ENCODE measurements at places on chromosomes 2 and 18.

DNA sequence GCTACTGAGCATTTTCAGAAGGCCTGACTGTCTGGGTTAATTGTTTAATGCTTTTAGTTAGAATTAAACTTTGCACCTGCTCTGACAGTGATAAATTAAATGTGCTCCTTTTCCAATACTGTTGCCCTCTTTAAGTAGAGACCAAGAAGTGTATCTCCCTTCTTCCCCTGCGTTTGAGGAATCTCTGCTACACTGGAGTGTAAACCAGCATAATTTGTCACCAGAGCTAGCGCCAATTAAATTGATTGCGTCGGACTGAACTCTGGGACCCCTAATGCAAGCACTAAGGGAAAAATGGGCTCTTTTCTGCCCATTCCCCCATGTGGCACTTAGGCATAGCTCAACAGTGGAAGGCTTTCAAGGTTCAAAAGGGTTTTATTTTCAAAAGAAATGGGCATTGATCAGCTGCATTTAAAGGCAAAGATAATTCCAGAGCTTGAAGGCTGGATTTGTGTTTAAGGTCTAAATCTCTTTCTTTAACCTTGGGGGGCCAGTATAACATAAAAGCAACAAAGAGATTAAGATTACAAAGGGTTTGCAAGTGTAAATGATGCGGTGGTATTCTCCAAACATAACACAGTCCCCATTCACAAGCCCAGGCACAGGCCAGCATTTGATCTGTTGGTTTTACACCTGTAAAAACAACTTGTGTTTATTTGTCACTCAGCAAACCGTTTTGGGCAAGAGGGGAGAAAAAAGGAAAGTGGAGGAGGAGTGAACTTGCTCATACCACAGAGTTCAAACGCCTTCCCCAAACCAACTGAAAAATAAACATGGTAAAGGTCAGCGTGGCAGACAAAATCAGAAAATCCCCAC is 427.6 kb downstream of the BCL11A start:
- no peak for DNase-seq

DNA sequence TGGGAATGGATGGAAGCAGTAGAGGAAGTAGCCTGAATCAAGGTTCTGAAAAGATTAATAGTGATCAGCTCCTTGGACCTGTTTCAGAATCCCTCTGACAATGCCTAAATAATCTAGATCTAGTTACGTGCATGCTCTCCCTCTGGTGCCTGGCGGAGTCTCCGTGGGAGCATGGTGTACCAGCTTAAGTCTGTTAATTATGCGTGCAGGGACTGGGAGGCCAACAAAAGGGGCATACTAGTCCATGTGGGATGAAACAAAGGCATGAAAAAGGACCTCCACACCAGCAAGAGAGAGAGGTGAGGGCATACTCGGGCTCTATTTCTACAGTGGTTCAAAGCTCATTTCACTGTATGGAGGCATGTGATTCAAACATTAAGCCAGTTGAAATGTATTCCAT is 200.3 kb downstream of the DPP4 start:
- no peak for DNase-seq

DNA sequence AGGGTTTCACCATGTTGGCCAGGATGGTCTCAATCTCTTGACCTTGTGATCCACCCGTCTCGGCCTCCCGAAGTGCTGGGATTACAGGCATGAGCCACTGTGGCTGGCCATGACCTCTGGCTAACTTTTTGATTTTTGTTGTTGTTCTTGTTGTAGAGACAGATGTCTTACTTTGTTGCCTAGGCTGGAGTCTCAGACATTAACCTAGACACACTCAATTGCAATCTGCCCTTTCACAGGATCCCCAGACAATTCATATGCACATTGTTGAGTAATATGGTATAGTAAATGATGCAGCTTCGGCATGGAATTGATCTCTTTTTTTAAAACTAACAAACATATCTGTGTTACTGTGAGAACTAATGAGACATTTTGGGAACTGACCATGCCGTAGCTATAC is 130.5 kb upstream of the CCDC195 start:
- no peak for DNase-seq

DNA sequence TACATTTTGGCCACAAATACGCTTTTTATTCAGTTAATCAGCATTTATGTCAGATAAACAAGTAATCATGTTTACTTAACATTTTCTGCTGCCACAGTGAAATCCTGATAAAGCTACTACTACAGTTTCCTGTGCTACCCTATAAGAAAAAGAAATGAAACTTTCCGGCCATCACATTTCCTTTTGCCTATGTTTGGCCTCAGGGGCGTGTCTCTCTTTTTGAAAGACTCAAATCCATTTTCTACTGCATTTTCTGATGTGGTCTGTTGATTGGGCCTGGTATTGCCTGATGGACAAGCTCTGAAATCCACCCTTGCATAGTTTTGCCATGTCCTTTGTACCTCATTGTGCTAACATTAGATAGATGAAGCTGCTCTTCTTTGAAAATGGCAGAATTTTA is 152.6 kb downstream of the AGPS start:
- no peak for DNase-seq

DNA sequence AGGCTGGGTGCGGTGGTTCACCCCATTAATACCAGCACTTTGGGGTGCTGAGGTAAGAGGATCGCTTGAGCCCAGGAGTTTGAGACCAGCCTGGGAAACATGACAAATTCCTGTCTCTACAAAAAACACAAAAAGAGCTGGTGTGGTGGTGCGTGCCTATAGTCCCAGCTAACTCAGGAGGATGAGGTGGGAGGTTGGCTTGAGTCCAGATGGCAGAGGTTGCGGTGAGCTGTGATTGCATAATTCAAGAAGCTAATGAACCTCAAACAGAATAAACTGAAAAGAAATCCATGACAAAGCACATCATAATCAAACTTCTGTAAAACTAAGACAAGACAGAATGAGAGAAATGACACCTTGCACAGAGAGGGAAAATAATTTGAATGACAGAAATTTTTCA is 54.8 kb downstream of the SEMA4F start:
- no peak for DNase-seq

DNA sequence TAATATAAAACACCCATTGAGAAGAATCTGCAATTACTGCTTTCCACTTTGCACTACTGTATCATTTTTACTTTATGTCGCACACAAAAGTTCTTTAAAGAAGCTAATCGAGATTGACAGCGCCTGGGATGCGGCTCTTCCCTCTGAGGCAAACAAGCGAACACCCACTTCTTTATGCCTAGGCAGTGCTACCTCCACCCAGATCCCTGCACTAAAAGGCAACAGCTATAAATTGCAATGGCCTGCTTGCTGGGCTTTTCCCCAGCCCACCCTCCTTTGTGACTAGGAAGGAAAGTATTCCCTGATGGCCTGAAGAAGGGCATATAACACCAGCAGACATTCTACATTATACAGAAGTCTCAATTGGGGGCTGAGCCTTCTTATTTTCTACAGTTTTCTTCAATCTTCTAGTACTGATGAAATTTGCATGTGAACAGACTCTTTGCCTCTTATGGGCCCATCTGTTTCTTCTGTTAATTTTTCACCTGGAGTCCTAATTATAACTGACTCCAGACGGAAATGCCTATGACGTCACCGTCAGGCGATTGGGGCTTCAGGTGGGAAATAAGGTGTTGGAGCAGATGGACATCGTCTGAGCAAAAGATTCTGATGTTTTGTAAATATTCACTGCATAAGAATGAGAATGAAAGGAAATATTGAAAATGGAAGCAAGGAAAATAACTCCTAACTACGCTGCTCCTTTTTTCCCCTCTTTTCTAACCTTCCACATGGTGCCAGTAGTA is 138.9 kb upstream of the DCC start:
- DNase-seq: no peak

GRCh38 chr2:231935207-231935524 is 9.0 kb upstream of the NPPC start:
- DNase-seq: peak; percentile 27

GRCh38 chr2:199985625-199986207 is 30.3 kb downstream of the MAIP1 start:
- peak; percentile 44 for DNase-seq

GRCh38 chr2:59529726-59530125 is 1023.7 kb downstream of the BCL11A start:
- no peak for DNase-seq
